ENCODE measurements at places on chromosomes 6 and 20.

GRCh38 chr6:11535801-11536230 lies 1.7 kb upstream of the TMEM170B start:
- peak; percentile 27 for DNase-seq

DNA sequence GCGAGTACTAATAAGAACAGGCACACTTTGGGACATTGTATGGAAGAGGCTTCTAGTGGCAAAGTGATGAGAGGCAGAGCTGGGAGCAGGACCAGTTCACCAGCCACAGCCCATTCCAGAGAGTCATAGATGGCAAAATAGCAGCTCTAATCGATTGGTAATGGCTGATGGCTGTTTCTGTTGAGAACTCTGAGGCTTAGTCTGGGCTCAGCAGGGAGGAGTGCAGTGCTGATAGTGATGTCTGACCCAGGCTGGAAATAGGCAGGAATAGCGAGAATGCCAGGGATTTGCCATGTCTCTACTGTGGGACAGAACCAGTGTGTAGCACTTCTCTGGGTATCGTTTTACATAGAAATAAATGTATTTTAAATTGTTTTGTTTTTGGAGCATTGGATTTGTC lies 620.0 kb upstream of the FLRT3 start:
- DNase-seq = no peak

DNA sequence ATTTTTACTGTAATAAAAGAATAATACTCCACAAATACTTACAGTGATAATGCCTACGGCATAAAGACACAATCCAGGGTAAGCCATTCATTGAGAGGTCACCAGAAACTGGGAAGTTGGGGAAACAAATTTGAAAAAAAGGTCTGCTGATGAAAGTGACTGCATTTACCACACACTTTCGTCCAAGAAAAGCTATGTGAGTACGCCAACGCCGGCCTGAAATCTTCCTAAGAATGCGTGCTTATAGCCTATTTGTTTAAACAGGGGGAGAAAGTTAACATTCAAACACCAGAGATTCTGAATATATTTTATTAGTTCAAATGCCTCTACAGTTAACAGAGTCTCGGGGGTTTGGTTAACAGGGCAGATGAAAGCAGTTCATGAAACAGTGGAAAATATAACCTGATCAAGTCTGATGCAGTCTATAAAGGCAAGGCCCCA lies 657 bp upstream of the LTV1 start:
- DNase-seq = no peak

GRCh38 chr6:162377735-162378134 lies 349.8 kb downstream of the PRKN start:
- no peak for DNase-seq

GRCh38 chr6:127576874-127577273 lies at the start of gene C6orf58:
TSS of gene C6orf58 (plus strand) at chr6:127577174. CDS start at chr6:127577186, 12 bp downstream.
- DNase-seq = no peak

DNA sequence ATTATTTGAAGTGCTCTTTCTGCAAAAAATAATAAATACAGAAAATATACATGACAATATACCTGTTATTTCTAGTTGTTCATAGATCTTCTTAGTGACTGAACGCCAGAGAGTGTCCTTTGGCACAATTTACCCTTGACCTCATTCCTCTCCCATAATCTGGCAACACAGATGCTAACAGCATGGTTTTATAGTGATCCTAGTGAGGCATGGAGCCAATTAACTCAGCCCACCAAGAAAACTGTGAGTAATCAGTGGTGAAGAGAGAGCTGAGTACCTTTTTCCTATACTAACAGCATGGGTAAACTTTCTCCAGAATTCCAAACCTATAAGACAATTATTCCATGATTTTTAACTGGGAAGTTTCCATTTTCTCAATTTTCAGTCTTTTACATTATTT lies 61.0 kb downstream of the VGLL2 start:
- DNase-seq = no peak

DNA sequence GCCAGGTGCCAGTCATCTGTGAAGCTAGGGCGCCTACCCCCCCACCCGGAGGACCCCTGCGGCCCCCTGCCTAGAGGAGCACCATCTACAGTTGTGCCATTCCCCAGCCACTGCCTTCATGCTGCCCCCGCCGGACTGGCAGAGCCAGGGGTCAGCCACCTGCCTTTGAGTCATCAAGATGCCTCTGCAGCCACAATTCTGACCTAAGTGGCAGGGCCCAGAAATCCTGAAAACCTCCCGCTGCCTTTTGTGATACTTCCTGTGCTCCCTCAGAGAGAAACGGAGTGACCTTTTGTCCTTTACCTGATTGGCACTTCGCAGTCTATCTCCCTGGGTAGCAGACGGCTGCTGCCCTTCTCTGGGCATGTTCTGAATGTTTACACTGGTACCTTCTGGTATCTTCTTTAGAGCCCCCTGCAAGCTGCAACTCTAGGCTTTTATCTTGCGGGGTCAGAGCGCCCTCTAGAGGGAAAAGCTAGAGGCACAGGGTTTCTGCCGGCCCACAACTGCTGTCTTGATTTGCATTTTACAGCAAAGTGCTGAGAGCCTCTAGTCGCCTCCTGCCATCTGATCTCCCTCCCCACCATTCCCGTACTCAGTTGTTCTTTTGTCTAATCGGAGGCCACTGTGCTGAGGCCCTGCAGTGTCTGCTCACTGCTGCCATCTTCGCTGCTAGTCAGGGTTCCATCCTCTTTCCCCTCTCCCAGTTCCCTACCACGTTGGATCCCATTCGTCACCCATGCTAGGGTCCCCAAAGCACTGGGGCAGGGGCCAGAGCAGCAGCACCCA lies 26.9 kb downstream of the SPATA2 start:
- peak; percentile 41 for DNase-seq

DNA sequence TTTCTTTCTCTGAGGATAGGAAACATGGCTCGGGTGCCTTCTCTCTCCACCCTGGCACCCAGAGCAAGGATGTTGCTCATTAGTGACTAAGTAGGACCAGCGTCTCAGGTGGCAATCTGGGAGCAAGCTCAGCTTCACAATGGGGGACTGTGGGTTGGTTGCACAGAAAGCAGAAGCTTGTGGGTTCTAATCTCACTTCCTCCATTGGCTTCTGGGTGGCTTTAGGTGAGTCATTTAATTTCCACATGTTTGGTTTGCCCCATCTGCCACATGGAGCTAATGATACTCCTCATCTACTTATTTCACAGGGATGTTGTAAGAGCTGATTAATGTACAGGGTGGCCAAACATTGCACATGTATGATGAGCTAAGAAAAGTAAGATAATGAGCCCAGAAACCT lies 54.8 kb upstream of the AKIRIN2 start:
- DNase-seq = no peak

DNA sequence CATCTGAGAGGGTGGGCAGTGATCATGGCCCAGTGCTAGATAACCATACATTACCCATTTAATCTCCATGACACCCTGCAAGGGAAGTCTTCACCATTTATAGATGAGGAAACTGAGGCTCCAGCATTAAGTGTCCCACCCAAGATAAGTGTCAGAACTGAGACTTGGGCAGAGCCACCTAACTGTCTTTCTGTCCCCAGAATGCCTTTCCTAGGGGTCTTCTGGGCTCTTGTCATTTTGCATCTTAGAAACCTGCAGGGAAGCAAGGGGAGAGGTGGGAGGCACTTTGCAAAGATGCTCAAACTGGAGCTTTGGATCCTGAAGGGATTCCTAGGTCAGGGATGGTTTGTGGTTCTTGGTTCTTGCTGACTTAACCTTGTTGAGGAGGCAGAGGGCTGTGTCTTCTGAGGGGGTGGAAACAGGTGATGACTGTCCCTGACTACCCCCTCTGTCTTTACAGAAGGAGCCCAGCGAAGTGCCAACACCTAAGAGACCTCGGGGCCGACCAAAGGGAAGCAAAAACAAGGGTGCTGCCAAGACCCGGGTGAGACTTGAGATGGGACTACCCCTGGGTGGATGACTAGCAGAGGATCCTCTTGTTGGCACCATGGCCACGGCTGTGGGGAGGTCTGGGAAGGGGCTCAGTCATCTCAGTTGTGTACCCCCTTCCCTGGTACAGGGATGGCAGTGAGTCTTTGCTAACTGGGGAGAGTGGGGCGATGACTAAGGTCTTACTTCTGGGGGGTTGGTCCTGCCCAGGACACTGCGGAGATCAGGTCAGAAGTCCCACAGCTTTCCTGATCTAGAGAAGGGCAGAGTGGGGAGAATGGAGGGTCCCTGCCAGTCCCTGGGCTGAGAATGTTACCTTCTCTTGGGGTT lies 5.8 kb downstream of the HMGA1 start:
- DNase-seq = no peak

DNA sequence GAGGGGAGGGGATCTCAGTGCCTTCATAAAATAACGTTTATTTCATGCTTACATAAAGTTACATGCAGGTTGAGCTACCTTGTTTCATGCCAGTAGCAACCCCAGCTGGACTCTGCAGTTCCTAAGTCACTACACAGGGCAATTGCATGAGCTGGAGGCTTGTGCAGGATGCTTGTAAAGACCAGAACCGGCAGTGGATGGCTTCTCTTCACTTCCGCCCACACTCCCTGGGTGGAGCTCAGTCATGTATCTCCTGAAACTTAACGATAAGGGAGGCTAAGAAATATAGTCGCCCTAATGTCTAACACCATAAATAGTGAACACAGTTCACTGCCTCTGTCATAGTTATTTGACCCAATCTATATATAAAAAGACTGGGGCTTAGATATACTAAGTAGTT lies 99.4 kb upstream of the RAB32 start:
- DNase-seq = no peak

DNA sequence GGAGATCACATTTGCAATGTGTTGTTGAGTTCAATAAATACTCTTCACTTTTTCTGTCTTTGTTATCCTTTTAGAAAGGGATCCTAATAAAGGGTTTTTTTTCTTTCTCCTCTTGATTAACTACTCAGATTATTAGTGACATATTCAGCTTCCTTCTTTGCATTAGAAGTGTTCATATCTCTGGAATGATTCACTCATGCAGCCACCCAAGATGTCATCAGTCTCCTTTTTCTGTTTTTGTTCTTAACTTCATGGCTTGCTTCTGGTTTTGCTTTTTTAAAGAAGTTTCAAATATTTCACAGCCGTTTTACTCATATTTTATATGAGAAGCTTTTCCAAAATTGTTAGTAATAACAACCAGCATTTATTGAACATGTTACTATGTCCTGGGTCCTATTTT lies 187.6 kb downstream of the TMEM242 start:
- no peak for DNase-seq

DNA sequence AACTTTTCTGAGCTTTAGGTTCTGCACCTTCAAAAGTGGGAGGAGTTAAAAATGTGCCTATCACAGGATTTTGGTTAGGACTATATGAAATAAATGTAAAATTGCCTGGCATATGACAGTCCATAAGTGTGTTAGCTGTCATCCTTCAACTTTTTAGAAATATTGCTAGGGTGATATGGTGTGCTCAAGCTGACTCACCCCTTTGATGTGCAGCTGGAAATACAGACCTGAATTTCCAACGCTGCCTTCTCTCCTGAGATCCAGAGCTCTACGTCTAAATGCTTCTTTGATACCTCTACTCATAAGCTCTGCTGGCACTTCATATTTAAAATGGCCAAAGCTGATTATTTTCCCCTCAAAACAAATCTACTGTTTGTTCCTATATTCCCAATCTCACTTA lies 2.7 kb downstream of the SLC35B3 start:
- DNase-seq = no peak

DNA sequence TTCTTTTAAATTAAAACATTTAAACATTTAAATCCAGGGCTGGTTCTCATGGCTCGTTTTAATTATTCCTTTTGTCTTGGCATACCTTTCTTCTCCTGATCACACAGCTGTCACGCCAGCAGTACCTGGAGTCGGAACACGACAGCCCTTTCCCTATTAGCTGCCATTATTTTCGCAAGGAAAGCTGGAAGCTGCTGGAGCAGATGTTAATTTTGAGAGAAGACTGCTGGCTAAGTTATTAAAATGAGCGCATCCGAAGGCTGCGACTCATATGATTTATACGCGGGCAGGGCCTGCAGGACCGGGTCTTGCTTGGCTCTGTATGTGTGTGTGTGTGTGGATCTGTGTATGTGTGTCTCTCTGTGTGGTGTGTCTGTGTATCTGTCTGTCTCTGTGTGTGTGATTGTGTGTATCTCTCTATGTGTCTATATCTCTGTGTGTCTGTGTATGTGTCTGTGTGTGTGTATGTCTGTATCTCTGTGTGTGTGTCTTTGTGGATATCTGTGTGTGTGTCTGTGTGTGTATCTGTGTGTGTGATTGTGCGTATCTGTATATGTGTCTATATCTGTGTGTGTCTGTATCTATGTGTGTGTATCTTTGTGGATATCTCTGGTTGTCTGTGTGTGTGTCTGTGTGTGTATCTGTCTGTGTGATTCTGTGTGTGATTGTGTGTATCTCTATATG lies 191.5 kb downstream of the CDH4 start:
- no peak for DNase-seq

DNA sequence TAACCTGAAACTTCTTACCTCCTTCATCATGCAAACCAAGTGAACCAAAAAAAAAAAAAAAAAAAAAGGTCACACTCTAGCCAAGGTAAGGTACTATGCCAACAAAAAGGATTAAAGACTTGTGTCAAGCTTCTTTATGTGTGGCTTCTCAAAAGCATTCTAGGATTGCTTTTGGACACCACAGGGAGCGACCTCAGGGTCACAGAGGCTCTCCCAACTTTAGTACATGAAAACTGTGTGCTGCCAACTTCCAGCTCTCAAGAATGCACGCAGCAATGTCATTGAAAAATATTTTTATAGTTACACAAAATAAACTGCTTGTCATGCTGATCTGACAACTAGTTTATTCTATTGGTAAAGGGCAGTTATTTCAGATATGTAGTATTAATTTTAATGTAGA lies 243.8 kb downstream of the PLCB1 start:
- no peak for DNase-seq

- no peak for DNase-seq
These were observed 117.6 kb downstream of the JPH2 start for GRCh38 chr20:44069203-44070011.

DNA sequence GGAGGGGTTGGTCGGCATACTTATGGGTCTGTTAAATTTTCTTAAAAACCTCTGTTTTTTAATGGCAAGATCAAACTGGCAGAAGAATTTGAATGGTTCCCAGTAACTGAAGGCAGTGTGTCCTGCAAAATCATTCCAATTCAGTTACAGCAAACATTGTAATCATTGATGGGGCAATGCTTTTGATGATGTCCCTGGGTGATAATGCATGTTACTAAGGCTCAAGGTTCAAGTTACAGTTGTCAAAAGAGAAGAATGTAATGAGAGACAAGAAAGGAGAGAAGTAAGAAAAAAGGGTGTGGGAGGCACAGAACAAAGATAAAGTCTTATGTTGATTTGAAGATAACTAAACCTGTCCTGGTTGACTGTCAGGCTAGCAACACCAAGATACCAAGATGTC lies 54.9 kb downstream of the CEP162 start:
- no peak for DNase-seq

DNA sequence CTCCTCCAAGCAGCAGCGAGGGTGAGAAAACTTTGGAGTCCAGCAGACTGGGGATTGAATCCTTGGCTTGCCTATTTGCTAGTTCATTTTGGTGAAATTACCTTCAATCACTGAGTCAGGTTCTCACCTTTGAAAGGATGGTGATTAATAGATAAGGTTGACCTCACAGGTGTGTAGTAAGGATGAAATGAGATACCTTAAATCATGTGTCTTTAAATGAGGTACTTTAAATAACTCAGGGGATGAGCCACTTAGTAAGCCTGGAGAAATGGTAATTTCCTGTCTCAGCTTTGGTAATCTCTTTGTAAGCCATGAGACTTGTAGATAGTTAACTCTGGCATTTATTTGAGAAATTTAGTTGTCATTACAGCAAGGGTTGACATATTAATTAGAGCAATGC lies 70.2 kb downstream of the TULP4 start:
- no peak for DNase-seq

Data from NCI-H460 (cell line).